ENCODE measurements at places on chromosomes 4 and X. TPM values are rescaled to one million over a fixed set of nuclear protein-coding genes. Genes with fewer than 3 reads are reported as not detected.

GRCh38 chr4:168631241-168632162, 134.7 kb downstream of the PALLD start:
- peak; percentile 83 for DNase-seq

DNA sequence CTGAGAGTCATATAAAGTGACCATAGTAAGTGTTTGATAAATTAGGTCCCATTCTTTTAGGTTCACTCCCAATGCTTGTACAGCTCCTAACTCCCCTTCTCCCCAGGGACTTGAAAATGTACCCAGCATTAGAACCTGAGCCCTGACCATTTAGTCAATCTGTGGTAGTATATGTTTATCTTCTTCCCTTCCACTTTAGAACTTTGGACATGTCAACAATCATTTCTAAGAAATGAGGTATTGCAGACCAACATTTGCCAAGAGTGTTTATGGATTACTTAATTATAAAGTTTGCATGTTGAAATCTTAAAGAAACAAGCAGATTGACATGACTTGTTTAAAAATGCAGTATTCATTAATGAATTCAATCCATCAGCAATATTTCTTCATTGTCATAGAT, 26.0 kb downstream of the AFM start:
- no peak for DNase-seq

PDLIM3 gene
- 447 TPM for total RNA-seq

- DNase-seq: no peak
Measured at GRCh38 chr4:186570193-186570996, 15.0 kb upstream of the MTNR1A start.

TASL gene
- total RNA-seq: 1.1 TPM

DCAF12L2 gene
- total RNA-seq: 1.1 TPM

DNA sequence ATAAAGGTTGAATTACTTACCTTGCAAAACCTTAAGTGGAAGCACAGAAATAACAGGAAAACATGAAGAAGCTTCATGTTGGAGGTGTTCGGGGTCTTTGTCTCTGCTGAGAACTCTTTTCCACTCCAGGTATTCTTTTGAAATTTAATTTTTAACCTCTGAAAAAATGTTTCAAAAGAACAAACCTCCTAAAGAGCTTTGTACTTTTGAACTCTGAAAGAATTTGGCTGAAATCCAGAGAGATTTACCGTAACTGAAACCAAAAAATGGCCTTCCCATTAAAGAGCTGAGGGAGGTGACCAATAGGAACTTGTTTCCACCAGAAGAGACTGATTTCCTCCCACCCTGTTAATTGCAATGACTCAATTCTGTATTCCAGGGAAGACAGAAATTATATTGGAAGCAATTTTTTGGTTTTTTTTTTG, at the start of gene CFI:
TSS of gene CFI (minus strand) at position 105 of the 425 bp plus-strand sequence. CDS start at position 77, 28 bp downstream.
- DNase-seq: no peak

PPARGC1A gene
- 20.7 TPM for total RNA-seq

MMGT1 gene
- total RNA-seq: 38.5 TPM

DNA sequence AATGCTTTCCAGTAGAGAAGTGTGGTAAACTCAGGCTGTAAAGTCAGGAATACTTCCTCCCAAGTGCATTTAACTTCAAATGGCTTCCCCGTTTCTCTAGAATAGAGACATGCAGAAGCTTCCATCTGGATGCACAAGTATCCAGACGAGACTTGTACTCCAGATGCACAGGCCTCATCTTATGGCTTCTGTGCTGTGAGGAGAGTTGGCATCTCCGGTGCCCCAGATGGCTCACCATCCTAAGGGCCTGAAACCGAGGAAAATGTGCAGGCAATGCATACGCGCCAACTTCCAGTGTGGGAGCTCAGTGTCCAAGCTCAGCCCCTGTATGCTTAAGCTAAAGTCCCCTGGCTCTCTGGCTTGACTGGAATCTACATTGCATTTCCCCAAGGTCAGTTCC, 184.0 kb upstream of the TBL1X start:
- DNase-seq: no peak

DNA sequence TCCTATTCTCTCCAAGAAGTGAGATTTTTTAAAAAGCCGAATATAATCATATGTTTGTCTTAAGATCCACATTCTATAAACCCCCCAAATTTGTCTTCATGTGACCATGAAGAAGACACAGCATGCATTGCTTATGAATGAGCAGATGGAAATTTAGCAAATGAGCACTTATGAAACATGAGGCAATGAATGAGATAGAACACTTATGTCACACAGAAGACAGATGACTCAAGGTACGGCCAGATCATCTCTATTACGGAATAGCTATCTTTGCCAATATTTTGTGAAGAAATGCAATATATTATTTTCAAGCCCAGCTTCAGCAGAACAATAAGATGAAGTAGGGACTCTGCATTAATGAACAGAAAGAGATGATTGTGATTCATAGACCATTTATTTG, 21.4 kb downstream of the PHEX start:
- DNase-seq: no peak

DNA sequence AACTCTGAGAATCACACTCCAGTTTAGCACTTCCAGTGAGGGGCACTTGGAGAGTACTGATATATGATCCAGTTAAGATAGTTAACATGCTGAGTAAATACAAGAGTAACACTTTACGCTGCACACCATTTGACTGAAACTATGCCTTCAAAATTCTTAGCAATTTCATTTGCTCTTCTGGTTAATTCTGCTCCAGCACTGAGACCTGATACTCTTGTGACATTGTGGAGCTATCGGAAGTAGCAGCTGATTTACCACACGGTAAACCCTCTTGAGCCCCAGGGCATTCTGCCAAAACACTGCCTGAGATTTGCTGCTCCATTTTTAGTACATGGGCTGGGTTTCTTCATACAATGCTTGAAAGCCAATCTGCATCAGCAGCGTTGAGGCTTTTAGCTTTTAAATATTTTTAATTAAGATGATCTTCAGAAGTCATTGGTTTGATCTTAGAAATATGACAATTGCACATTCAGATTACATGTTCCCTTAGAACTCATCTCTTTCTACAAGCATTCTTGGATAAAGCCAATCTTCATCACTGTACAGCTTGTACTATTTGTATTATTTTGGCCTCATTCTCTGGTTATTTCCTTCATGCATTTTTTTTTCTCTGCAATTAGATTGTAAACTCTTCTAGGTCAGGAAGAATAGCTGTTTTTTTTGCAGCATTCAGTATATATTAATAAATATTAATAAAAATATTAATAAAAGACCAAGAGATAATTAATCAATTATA, 67.8 kb upstream of the ETNPPL start:
- DNase-seq: no peak

DNA sequence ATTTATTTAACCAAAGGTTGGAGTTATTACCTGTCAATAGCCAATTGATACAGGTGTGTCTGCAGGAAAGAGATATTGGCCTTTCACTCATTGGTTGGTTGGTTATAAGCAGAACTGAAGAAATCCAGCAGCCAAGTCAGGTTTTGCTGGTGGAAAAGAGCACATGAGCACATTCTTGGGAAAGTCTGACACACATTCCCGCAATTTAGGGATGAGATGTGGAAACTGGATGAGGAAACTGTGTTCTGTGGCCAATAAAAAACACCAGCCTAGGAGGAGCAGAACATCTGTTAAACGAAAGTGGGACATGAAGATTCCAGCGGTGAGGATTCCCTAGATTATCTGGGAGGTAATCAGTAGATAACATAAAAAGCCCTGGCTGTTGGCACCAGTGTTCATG, 567.4 kb upstream of the CPEB2 start:
- no peak for DNase-seq

NUDT11 gene
- total RNA-seq: 2.7 TPM

DNA sequence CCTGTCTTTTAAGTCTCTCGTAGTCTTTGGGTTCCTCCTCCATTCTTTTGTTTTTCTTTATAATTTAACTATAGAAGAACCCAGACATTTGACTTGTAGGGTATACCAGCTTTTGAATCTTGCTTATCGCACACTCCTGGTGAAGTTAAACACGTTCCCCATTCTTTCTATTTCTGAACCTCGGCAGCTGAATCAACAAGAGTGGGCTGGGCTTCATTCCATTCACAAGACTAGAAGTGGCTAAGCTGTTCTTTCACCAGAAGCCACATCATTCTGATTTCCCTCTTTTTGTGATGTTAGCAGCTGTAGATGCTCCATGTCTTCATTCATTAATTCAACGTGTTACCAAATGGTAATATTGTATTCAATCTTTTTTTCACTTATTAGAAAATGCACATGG, 167.9 kb downstream of the CORIN start:
- no peak for DNase-seq

DNA sequence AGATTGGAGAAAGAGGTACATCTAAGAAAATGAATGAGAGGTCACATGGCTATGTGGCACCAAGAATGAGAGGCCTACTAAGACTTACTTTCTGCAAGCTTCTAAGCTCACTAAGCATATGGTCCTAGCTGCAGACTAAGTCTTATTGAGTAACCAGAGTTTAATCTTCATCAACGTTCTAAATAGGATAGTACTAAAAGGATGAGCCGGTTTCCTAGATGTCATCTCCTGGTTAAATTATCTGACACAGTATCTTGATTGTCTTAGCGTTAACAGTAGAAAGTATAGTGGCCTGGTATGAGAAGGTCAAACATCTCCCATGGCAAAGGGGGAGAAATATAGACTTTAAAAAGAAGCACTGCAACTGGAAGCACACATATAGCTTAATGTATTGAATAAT, 448.1 kb downstream of the PDGFC start:
- no peak for DNase-seq

DNA sequence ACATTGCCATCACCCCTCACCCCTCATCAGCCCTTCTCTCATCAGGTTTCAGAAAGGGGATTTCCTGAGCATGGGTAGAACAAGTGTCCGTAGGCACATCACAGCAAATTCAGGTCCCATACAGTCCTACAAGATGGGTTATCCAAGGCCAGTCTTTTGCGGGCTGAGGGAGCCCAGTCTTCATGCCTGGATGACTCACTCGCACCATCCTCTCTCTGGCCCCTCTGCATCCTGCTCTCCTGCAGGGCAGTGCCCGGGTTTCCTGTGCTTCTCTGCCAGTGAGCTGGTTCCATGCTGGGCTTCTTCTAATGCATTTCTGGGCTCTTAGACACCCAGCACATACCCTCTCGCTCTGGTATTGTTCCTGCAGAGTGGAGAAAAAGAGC, 7.3 kb upstream of the INTS6L start:
- no peak for DNase-seq

- DNase-seq: no peak
Measured at GRCh38 chrX:44234541-44234940, 108.9 kb downstream of the EFHC2 start.

- DNase-seq: no peak
Measured at GRCh38 chr4:165398570-165398969, 19.8 kb downstream of the CPE start.

- DNase-seq: no peak
Measured at GRCh38 chr4:92234393-92235176, 69.2 kb upstream of the GRID2 start.

- no peak for DNase-seq
Measured at GRCh38 chr4:26458157-26458561, 32.1 kb downstream of the CCKAR start.

EPGN gene
- total RNA-seq: not detected
